ENCODE measurements at places on chromosomes 4 and X. TPM values are rescaled to one million over a fixed set of nuclear protein-coding genes. Genes with fewer than 3 reads are reported as not detected.
A peak's percentile ranks its signal among the peaks of the same experiment; 100 is the strongest.

The CCSER1 gene
- 4.2 TPM for polyA plus RNA-seq

- DNase-seq = no peak
These were observed 324.4 kb downstream of the UNC5C start for GRCh38 chr4:95224402-95224801.

GRCh38 chr4:4325321-4325720, 35.3 kb downstream of the ZBTB49 start:
- no peak for DNase-seq

DNA sequence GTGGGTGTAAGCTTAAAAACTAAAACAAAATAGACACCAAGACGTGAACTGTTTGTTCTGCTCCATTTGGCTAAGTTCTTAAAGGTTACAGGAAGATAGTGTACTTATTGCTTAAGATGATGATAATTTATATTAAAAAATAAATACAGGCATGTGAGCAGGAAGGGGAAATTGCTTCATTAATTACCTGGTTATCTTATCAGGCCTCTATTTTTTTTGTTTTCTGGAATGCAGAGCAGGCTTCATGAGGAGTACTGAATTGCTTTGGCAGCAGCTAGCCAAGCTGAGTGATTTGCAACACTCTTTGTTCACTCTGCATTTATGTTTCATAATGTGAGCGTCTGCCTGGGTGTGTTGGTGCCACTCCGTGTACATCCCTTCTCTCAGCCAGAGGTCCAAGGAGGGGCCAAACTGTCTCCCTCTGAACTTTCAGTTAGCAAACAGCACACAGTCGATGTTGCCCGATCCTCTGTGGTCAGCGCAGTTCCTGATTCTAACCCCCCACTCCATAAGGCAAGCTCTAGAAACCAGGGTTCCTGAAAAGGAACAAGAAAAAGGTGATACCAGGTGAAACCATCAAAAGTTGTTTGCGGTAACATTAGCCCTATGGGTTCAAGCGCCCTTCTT, 348.2 kb downstream of the SPRY1 start:
- no peak for DNase-seq

GRCh38 chrX:7706032-7706431, 136.9 kb upstream of the VCX start:
- DNase-seq = no peak

DNA sequence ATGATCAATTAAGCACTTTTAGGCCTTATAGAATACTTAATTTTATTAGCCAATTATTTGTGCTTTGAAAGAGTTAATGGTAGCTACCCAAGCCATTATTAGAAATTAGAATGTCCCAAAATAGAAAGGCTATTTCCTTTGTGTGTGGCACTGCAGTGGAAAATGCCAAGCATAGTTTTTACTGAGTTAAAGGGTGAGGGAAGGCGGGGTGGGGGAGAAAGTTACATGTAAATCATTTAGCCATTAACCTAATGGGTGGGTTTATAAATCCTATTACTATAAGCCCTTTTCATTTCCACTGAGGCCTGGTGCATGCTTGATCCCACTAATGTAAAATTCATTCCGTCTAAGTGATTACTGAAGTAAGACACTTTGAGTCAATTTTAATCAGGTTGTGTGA, 105.8 kb downstream of the POLA1 start:
- DNase-seq = peak; percentile 21
